Type B pancreatic cell (in vitro differentiated cells): ENCODE measurements at places on chromosomes 16 and 17.

- H3K36me3 ChIP-seq, result peaks cover 3% of the 10 kb centered on the region
- no peak overlapping the region for H3K4me3 ChIP-seq
- no peak for DNase-seq
- H3K27ac ChIP-seq, result no peak overlapping the region
Measured at GRCh38 chr17:6470751-6471521, 26.7 kb downstream of the PIMREG start.

- peaks cover 4% of the 10 kb centered on the region for H3K36me3 ChIP-seq
- peaks cover 42% of the 10 kb centered on the region for H3K4me1 ChIP-seq
- H3K4me3 ChIP-seq, result peak overlapping the region; percentile 94
- DNase-seq, result no peak
- H3K27me3 ChIP-seq, result peaks cover 3% of the 10 kb centered on the region
Measured at GRCh38 chr16:21600031-21600773, 825 bp downstream of the METTL9 start.

GRCh38 chr17:39925282-39926134 lies 1.9 kb downstream of the ORMDL3 start:
- no peaks in the 10 kb centered on the region for H3K27me3 ChIP-seq
- H3K4me1 ChIP-seq, result peaks cover 27% of the 10 kb centered on the region
- H3K36me3 ChIP-seq, result no peaks in the 10 kb centered on the region
- peak overlapping the region; percentile 63 for H3K27ac ChIP-seq
- H3K4me3 ChIP-seq, result peak overlapping the region; percentile 93

GRCh38 chr17:57600074-57600473 lies 145.0 kb downstream of the CCDC182 start:
- no peaks in the 10 kb centered on the region for H3K27me3 ChIP-seq
- no peak overlapping the region for H3K27ac ChIP-seq
- peaks cover 15% of the 10 kb centered on the region for H3K36me3 ChIP-seq
- H3K4me1 ChIP-seq, result peaks cover 36% of the 10 kb centered on the region
- DNase-seq, result no peak

GRCh38 chr17:57898487-57899311 lies 48.9 kb upstream of the MRPS23 start:
- no peaks in the 10 kb centered on the region for H3K27me3 ChIP-seq
- no peak for DNase-seq
- peak overlapping the region; percentile 17 for H3K4me3 ChIP-seq
- H3K4me1 ChIP-seq, result peaks cover 53% of the 10 kb centered on the region
- H3K36me3 ChIP-seq, result no peaks in the 10 kb centered on the region

DNA sequence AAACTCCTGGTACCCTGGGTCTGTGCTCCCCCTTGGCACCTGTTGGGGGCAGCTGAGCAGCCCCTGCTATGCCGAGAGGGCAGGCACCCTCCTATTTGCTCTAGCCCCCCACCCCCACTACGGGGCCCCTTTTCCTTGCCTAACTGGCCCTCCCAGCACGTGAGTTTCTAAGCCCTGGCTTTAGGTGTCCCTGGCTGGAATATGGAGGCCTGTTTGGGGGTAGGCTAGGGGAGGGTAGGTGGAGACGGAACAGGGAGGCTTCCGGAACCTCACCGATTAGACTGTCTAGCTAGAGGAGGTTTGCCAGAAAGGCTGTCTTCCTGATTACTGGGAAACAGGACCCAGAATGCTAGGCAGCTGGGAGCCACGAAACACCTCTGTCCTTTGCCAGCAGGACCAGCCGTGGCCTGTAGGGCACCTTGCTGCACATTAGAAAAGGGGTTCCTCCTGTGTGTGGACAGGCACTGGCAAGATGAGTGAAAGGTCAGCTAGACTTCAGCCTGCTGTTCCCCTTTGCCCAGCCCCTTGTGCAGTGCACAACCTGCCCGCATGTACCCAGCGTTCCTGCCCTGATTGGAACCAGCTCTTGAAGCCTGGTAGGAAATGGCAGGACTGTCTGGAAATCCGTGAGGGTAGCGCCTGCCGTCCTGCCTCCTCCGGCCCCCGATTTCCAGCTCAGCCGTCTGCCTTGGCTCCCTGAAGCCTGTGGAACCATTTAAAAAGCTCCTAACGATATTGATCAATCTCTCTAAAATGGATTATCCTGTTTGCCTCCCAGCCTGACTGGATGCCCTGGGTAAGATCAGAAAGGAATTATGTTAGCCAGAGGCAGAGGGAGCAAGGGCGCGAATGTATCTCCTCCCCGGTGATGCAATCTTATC lies 83.4 kb upstream of the GSE1 start:
- peaks cover 46% of the 10 kb centered on the region for H3K4me1 ChIP-seq
- no peaks in the 10 kb centered on the region for H3K36me3 ChIP-seq
- no peaks in the 10 kb centered on the region for H3K27me3 ChIP-seq
- DNase-seq, result no peak

DNA sequence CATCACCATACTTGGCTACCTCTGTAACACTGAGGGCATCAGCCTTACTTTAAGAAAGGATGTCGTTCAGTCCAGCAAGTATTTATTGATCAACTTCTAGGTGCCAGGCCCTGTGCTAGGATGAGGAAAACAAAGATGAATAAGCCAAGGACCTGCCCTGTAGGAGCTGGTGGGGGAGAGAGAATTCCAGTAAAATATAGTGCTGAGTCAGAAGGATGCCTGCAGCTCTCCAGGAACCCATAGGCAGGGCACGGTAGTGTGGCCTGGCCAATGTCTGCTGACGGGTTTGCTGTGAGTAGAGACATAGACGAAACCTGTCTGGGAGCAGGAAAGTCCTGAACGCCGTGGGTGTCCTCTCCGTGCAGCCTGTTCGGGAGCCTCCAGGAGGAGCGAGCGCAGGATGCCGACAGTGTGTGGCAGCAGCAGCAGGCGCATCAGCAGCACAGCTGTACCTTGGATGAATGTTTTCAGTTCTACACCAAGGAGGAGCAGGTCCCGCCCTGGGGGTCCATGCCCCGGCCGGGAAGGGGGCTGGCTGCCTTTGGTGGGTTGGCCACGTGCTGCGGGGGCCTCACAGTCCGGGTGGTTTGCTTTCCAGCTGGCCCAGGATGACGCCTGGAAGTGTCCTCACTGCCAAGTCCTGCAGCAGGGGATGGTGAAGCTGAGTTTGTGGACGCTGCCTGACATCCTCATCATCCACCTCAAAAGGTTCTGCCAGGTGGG lies 55.6 kb downstream of the USP43 start:
- H3K27me3 ChIP-seq, result no peaks in the 10 kb centered on the region
- no peaks in the 10 kb centered on the region for H3K4me1 ChIP-seq
- peaks cover 18% of the 10 kb centered on the region for H3K36me3 ChIP-seq
- no peak overlapping the region for H3K4me3 ChIP-seq
- no peak overlapping the region for H3K27ac ChIP-seq

GRCh38 chr17:17633310-17633709 lies 41.8 kb upstream of the PEMT start:
- no peak for DNase-seq
- H3K27ac ChIP-seq, result no peak overlapping the region
- H3K4me1 ChIP-seq, result peaks cover 4% of the 10 kb centered on the region

DNA sequence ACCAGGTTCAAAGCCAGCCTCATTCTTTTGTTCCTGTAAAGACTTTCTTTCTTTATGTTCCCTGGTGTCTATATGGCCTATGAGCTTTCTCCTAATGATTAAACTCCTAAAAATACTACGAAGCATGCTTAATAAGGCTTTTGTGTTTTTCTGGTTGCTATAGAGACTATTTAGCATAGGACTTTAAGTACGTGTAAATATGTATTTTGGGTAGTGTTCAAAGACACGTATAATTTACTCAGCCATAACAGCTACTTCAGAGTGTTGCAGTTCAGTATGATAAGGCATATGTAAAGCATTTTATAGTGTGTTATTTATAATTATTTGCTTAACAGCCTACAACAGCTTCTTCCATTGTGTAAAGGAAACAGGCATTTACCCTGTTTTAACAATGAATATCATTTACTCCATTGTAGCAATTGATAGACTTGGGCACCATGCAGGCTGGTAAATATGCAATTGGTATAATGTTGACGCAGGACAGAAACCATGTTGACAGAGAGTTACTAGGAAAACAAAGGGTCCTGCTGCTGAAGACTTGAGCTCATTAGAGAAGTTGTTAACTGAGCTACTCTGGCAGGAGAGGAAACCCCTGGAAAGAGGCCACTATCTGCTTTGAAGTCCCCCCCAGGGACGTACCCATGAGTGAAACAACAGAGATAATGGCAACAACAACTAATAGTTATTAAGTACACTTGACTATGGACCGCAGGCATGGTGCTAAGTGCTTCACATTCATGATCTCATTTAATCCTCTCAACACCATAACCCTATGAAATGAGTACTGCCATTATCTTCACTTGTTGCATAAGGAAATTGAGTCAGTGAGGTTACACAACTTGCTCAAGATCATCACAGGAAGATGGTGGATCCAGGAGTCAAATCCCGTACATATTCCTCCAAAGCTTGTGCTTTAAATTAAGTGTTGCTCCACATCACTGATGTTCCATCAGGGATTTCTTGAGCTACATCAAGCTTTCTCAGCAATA lies 342.2 kb upstream of the DYNLRB2 start:
- H3K4me3 ChIP-seq, result no peak overlapping the region
- no peak for DNase-seq
- no peak overlapping the region for H3K27ac ChIP-seq
- no peaks in the 10 kb centered on the region for H3K36me3 ChIP-seq
- H3K4me1 ChIP-seq, result peaks cover 4% of the 10 kb centered on the region
- H3K27me3 ChIP-seq, result no peaks in the 10 kb centered on the region

DNA sequence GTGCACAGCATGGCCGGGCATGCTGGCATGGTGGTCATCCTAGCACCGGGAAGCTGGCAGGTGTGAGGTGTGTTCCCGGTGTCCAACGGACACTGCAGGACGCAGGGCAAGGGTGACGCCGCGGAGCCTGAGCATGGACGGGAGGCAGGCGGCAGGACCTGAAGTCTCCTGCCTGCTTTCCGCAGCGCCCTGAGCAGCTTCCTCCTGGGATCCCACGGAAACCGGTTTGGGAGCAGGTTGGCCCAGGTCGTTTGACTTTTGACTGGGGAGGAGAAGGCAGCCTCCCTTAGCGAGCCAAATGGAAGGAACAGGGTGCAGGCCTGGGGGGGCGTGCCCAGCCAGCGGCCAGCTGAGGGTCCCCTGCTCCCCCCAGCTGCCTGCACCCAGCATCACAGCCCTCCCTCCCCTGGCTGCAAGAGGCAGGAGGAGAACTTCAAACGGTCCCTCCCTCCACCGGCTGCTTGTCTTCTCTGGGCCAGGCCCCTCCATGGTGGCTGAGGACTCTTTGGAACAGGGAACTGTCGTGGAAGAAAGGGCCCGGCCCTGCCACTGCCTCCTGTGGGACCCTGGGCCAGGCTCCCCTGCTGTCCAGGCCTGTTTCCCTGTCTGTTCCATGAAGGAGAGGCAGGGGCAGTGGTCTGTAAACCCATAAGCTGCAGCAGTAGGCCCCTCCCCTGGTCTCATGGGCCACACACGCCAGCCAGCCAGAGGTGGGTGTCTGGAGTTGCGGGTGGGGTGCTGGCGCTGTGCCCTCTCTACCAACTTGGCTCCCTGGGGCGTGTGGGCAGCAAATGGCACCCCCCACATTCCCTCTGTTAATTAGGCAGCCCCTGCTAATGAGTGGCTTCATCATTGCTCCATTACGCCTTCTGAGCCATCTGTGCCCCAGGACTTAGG lies 7.8 kb upstream of the ADGRG1 start:
- peak overlapping the region; percentile 91 for H3K27ac ChIP-seq
- DNase-seq, result no peak
- no peaks in the 10 kb centered on the region for H3K36me3 ChIP-seq
- peak overlapping the region; percentile 80 for H3K4me3 ChIP-seq

- DNase-seq, result no peak
- H3K4me3 ChIP-seq, result no peak overlapping the region
- H3K27ac ChIP-seq, result peak overlapping the region; percentile 46
- H3K36me3 ChIP-seq, result peaks cover 33% of the 10 kb centered on the region
Measured at GRCh38 chr16:74626741-74627416, 20.0 kb upstream of the GLG1 start.

DNA sequence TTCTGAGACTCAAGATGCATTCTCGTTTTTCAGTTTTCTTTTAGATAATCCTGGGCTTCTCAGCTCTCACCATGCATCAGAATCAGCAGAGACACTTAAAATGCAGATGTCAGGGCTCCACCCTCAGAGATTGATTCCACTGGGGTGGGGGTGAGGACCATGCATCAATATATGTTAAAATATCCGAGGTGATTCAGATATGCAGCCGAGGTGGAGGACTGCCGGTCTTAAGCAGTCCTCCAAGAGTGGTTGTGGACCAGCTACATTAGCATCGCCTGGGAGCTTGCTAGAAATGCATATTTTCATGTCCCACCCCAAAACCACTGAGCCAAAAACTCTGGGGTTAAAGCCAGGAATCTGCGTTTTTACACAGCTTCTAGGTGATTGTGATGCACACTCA lies 501.3 kb downstream of the CDH13 start:
- no peak overlapping the region for H3K27ac ChIP-seq
- peaks cover 13% of the 10 kb centered on the region for H3K27me3 ChIP-seq
- DNase-seq, result no peak
- peaks cover 17% of the 10 kb centered on the region for H3K36me3 ChIP-seq

GRCh38 chr17:21263376-21263775 lies 10.2 kb upstream of the NATD1 start:
- H3K27me3 ChIP-seq, result no peaks in the 10 kb centered on the region
- H3K36me3 ChIP-seq, result no peaks in the 10 kb centered on the region
- H3K4me1 ChIP-seq, result no peaks in the 10 kb centered on the region
- H3K4me3 ChIP-seq, result no peak overlapping the region

DNA sequence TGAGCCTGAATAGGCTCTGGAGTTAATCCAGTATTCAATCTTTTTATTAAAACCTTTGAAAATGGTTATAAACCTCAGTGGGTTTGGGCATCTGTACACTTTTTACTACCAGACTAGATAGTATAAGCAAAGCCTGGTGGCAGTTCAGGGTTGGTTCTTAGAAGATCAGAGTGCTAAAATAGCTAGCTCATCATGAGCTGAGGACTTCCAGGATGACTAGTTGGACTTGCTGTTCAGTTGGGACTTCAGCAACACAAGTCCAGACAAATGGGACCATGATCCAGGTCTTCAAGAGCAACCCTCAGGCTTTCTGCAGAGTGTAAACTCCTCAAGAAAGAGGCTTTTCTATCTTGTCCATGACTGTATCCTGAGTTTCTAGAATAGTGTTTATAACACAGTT lies 1.2 kb upstream of the ZNF19 start:
- peaks cover 11% of the 10 kb centered on the region for H3K27me3 ChIP-seq
- H3K4me3 ChIP-seq, result no peak overlapping the region
- DNase-seq, result no peak
- no peaks in the 10 kb centered on the region for H3K4me1 ChIP-seq

GRCh38 chr16:4987580-4988374 lies 29.6 kb downstream of the SEC14L5 start:
- no peak overlapping the region for H3K4me3 ChIP-seq

DNA sequence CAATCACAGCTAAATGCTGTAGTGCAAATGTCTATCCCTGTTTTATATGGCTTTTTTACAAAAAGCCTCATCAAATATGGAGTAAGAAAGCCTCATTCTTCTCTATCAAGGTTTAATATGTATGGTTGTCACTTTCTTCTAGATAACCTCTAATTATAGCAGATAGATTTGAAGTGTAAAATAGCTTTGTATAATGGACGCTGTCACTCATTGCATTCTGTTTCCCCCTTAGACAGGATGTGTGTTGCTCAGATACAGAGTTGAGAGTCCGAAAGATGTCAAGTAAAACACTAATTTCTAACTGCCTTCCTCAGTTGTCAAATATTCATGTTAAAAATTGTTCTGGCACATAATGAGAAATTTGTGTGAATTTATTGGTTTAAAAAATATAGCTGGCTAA lies 88.0 kb downstream of the NLK start:
- H3K27me3 ChIP-seq, result no peaks in the 10 kb centered on the region
- H3K27ac ChIP-seq, result no peak overlapping the region
- peaks cover 6% of the 10 kb centered on the region for H3K4me1 ChIP-seq
- no peak for DNase-seq
- H3K4me3 ChIP-seq, result no peak overlapping the region
- H3K36me3 ChIP-seq, result peaks cover 17% of the 10 kb centered on the region

- DNase-seq, result no peak
- no peak overlapping the region for H3K27ac ChIP-seq
- H3K27me3 ChIP-seq, result peaks cover 39% of the 10 kb centered on the region
- no peak overlapping the region for H3K4me3 ChIP-seq
Measured at GRCh38 chr17:48219617-48220016, 112.1 kb downstream of the SNX11 start.
